Mesendoderm (in vitro differentiated cells): ENCODE measurements at places on chromosomes 3 and 15.

DNA sequence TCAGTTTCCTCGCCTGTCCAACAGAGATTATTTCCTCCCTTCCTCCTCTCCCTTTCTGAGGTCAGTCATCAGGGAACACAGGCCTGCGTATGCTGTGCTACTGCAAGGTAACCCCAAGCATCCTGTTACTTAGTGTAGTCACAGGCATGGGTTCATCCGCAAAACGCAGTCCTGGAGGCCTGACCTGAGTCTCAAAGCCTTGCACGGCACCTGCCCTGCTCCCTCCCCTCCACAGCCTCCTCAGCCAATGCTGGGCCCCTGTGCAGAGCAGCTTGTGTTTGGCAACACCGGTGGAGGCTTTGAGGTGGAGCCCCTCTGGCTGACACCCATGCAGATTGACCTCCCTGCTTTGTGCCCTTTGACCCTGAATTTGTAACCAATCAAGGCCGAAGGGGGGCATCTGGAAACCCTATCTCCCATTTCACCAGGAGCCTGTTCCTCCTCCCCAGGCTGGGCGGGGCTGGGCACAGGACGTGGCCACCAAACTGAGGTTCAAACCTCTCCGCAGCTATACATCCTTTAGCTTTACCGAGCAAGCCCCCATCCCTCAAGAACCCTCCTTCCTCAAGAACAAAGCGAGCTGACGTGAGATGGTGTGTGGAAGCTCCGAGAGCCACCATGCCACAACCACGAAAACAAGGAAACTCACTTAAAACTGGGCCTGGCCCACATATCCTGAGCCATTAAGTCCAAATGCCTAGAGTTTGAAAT lies 21.5 kb downstream of the TKT start:
- no peak for DNase-seq

GRCh38 chr15:65666257-65666656 lies 44.5 kb downstream of the SLC24A1 start:
- no peak for DNase-seq

DNA sequence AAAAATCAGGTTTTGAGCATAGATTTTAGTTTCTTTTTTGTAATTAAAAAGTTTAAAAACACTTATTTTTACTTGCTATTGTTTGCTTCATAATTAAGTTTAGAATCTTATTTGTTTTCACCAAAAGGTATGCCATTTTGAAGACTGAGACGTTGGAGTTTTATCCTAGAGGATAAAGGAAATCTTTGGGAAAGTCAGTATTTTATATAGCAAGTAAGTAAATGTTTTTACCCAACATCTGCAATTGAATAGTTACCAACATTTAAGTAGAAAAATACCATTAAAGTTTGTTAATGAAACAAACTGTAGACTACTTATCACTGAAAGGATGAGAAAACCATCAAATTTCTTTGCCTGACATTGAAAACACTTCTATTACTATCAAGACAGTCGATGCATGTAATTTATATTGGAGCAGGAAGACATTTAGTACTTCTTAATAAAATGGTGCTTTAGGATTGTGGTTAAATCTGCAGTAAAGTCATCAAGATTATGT lies 14.0 kb upstream of the CHD2 start:
- DNase-seq = no peak

- no peak for DNase-seq
Measured at GRCh38 chr3:45409921-45410320, 21.5 kb downstream of the LARS2 start.

DNA sequence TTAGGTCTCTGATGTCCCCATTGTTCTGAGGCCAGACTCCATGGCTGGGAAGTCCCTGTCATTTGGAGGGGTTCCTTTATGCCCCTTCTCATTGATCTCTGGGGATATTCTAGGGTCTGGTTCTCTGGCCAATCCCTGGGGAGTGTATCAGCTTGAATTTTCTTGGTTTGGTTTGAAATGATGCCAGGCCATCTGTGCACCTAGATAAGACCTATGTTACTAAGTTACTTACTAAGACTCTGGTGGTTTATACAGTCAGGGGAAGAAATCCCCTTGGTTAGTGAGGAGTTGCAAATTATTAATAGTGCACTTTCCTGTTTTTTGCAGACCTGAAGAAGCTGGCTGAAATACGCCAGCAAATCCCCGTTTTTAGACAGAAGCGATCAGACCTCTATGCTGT lies 20.3 kb downstream of the NIT2 start:
- DNase-seq = no peak

GRCh38 chr3:74532446-74532845 lies 82.0 kb downstream of the CNTN3 start:
- peak; percentile 25 for DNase-seq

DNA sequence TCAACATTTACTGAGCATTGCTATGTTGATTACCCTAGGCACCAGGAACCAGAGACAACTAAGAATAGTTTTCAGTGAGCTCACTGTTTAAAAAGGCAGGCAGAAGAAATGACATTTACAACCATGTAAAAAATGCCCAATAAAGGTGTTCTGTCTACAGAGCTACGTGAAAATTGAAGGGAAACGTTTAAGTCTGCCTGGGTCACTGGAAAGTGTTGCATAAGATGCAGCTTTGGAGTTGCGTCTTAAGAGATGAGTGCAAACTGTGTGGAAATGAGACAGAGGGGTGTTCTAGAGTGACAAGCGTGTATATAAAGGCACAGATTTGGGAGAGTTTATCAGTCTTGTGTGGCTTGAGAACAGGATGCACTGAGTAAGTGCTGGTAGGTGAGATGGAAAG lies 278.7 kb upstream of the GOLGA6L4 start:
- no peak for DNase-seq

DNA sequence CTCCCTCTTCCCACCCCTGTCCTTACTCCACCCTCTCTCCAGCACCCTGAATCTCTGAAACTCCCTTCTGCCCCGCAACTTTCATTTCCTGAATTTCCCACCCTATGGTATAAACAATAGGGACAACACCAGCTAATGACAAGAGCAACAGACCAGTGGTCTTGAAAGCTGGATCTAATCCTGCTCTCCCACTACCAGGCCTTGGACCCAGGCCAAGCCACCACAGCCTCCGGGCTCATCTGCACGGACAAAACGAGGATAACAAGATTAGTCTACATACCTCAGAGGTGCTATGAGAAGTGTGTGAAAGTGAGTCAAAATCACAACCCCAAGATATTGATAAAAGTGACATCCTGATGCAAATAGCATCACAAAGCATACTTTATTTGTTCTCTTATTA lies 128.6 kb downstream of the ERC2 start:
- DNase-seq = peak; percentile 48

DNA sequence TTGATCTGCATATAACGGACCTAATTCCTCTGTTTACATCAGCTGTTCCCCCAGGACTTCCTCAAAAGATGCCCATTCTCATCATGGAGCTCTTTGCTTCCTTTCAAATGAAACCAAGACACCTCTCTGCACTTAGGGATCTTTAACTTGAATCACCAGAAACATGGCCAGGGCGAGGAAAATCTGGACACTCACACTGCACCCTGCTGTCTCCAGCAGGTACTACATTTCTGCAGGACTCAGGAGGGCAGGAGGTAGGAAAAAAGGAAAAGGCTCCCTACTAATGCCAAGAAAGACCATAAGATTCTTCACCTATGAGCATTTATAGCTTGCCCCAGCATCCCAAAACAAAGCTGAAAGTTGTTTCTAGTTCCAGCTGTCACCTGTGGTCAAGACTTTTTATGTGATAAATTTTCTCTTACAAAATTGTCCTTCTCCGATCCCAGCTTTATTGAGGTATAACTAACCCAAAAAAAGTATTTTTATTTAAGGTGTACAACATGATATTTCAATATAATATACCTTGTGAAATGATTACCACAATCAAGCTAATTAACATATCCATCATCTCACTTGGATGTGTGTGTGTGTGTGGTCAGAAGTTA lies 87.3 kb upstream of the C15orf61 start:
- peak; percentile 65 for DNase-seq

GRCh38 chr15:62390791-62391640 lies 225.9 kb upstream of the C2CD4B start:
- DNase-seq = peak; percentile 67

DNA sequence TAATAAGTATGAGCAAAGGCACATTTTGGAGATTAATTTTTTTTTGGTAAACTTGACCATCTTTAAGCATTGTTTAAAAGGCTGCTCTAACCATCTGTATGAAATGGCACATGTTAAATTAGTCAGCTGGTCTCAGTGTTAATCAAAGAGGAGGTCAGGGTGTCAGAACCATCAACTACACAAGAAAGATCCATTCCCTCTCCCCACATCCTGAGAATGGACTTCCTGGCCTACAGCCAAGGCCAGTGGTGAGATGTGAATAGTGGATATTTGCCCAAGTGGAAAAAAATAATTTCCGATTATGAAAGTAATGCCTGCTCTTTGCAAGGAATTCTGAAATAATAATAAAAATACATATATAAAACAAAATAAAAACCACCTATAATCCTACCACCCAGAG lies 641.7 kb downstream of the NR2F2 start:
- DNase-seq = no peak

GRCh38 chr15:95296643-95297042 lies 1033.9 kb upstream of the NR2F2 start:
- no peak for DNase-seq

GRCh38 chr15:74120426-74120825 lies 10.0 kb upstream of the ISLR2 start:
- no peak for DNase-seq

DNA sequence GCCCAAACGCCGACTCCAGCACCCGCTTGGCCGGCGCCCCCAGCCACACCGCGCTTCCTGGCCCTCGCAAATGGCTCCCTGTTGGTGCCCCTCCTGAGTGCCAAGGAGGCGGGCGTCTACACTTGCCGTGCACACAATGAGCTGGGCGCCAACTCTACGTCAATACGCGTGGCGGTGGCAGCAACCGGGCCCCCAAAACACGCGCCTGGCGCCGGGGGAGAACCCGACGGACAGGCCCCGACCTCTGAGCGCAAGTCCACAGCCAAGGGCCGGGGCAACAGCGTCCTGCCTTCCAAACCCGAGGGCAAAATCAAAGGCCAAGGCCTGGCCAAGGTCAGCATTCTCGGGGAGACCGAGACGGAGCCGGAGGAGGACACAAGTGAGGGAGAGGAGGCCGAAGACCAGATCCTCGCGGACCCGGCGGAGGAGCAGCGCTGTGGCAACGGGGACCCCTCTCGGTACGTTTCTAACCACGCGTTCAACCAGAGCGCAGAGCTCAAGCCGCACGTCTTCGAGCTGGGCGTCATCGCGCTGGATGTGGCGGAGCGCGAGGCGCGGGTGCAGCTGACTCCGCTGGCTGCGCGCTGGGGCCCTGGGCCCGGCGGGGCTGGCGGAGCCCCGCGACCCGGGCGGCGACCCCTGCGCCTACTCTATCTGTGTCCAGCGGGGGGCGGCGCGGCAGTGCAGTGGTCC lies 3.5 kb downstream of the ISLR2 start:
- peak; percentile 52 for DNase-seq

- no peak for DNase-seq
Measured at GRCh38 chr15:45891766-45892165, 256.9 kb downstream of the SQOR start.

GRCh38 chr3:58521917-58522631 lies 14.9 kb downstream of the ACOX2 start:
- DNase-seq = peak; percentile 51

- no peak for DNase-seq
Measured at GRCh38 chr3:27623085-27623753, 98.9 kb downstream of the EOMES start.

- no peak for DNase-seq
Measured at GRCh38 chr3:4174791-4175190, 128.4 kb upstream of the SETMAR start.

DNA sequence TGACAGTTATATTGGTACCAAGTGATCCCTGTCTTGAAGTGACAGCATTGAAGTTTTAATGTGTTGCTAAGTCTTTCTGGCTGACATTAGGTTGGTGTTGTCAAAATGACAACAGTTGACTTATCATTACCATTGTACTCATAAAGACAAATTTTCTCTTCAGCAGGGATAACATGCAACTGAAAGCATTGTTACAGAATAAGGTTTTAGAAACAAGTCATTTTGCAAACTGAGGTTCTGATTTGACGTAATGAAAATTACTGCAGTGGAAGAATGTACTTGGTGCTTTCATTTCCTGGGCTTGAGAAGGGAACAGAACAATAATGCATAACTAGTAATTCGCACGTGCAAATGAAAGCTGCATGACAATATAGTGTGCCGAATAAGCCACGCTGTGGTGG lies 75.1 kb downstream of the MOBP start:
- no peak for DNase-seq

DNA sequence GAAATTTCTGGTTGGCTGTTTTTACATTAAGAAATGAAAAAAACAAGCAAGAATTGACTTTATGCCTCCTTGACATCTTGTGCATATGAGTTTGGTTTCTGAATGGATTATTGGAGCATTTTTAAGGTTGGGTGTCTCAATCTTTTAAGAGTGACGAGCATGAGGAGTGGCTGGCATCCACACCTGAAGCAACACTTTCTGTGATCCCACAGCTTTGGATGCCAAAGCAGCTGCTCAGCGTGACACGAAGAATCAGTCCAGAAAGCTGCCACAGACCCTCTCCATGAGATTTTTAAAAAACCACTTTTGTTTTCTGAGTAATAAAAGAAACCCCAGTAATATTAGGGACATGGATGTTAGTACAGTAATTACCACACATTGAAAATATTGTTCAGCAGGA lies 154.5 kb downstream of the KLF13 start:
- no peak for DNase-seq

DNA sequence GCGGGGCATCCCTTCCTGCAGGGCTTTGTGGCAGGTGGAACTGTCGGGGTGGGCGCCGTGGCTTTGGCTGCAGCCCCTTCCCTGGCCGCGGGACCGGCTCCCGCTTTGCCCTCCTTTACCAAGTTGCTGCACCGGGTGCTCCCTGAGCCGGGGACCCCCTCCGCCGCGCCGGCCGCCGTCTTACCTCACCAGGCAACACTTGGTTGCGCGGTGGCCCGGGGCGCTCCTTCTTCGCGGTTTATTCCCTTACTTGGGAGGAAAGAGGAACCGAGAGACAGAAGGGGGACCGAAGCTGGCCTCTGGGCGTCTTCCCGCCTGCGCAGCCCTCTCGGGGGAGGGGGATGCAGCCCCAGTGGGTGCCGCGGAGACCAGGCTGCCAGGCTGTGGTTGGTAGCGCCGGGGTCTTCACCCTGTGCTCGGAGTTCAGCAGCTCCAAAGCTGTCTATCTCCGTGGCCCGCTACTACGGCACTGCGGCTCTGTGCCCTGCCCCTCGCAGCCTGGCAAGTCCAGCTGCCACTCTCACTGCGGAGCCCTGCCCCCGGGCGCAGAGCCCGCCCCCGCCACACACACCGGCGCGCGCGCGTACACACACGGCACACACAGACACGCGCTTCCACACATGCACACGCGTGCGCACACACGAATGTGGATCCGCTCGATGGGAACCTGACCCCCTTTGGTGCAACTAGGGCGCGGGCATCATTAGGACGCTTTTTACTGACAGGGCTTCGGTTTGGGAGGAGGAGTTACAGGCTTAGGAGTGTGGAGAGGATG lies at the start of gene DGKG:
Gene DGKG (minus strand): TSS at position 473 of the 775 bp plus-strand sequence. CDS start 41,775 bp downstream, outside the sequence.
- no peak for DNase-seq

DNA sequence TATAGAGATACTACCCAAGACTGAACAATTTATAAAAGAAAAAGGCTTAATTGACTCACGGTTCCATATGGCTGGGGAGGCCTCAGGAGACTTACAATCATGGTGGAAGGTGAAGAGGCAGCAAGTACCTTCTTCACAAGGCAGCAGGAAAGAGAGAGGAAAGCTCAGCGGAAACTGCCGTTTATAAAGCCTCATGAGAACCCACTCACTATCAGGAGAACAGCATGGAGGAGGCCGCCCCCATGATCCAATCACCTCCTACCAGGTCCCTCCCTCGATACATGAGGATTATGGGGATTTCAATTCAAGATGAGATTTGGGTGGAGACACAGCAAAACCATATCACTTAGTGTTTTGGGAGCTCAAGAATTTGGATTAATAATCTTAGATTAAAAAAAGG lies 240.2 kb downstream of the UACA start:
- DNase-seq = no peak
